PC-3 (cell line): ENCODE measurements at places on chromosomes 12 and 14. TPM values are rescaled to one million over a fixed set of nuclear protein-coding genes. Genes with fewer than 3 reads are reported as not detected.

Gene KLHDC1
- total RNA-seq, result 0.07 and 0.58 TPM in 2 replicates

Gene LRTM2
- total RNA-seq, result not detected in 2 replicates

Gene ACTN1
- 303 and 400 TPM in 2 replicates for total RNA-seq

GRCh38 chr12:124586756-124587155, 19.3 kb upstream of the NCOR2 start:
- peak; percentile 32 for DNase-seq
